ENCODE measurements at places on chromosomes 7 and 10.

GRCh38 chr10:120077707-120078492 is 185.4 kb downstream of the SEC23IP start:
- DNase-seq: no peak

GRCh38 chr10:49140304-49141177 is 6.7 kb upstream of the FAM170B start:
- no peak for DNase-seq

DNA sequence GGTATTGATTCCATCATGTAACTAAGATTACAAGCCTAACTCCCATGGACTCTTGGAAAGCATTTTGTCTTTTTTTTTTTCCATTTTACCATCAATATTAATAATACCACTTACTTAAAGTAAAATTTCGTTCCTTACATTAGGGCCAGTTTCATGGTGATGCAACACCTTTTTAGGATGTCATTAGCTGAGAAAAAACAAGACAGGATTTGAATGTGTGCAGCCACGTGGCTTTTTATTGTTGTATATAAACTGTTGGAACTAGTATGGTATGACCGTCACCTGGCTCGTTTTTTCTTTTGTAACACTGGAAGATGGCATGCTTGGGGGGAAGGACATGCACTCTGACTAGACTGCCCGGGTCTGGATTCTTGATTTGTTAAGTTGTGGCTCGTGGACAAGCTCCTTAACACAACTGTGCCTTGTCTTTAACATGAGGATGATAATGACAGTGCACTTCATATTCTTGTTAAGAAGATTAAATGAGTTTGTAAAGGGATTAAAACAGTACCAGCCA is 42.1 kb downstream of the ARHGAP21 start:
- DNase-seq: no peak

DNA sequence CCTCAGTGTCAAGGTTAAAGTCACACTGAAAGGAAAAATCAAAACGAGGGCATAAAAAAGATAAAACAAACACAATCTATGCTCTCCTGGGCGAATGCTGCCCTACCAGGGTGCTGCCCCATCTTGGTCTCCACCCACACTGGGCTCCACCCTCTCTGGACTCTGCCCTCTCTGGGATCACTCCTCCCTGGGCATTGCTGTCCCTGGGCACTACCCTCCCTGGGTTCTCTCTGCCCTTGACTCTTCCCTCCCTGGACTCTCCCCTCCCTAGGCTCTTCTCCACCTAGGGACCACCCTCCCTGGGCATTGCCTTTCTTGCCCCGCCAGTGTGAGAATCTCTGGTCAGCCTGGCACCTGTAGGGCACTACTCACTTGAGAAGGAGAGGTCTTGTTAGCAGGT is 8.6 kb downstream of the GDF2 start:
- no peak for DNase-seq

DNA sequence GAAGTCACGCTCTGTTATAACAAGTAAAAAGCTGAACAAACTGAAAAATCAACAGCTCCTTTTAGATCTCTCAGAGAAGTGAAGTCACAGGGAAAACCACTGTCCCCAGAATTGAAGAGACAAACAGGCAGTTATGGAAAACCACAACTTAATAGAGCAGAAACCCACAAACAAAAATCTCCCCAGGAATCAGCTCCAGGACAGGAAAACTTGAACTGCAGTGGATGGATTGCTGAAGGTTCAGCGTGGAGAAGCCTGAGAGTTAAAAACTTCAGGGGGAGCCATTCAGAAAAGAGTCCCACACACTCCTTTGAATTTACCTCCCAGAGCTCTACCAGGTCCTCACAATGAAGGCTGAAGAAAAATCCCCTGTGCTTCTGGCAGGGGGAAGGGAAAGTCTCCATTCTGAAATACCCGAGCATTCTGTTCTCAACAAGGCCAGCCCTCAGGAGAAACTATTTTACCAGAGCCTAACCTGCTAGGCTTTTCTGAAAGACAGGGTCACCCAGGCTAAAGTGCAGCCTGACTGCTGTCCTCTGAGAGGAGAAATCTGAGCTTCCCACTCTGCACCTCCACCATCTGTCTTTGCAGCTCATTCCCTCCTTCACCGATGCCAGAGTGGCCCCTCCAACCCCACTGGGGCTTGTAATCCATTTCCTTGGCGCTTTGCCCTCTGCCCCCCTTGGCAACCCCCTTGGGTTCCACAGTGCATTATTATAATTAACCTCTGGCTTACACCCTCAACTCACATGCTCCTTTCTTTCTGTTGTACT is 65.0 kb upstream of the CCNY start:
- no peak for DNase-seq

DNA sequence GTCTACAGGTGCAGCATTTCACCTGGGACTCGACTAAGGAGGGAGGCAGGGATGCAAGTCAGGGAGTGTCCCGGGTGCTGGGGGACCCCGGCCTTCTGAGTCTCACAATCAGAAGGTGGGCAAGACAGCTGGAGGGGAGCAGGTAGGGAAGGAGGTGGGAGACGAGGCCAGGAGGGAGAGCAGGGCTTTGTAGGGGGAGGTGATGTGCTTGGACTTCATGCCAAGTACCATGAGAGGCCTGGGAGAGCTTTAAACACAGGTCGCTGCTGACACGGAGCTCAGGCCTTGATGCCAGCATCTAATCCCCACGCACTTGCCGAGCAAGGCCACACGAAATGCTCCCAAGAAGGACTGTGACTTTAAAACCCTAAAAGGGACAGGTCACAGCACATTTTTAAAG is 244.7 kb downstream of the ADARB2 start:
- no peak for DNase-seq

DNA sequence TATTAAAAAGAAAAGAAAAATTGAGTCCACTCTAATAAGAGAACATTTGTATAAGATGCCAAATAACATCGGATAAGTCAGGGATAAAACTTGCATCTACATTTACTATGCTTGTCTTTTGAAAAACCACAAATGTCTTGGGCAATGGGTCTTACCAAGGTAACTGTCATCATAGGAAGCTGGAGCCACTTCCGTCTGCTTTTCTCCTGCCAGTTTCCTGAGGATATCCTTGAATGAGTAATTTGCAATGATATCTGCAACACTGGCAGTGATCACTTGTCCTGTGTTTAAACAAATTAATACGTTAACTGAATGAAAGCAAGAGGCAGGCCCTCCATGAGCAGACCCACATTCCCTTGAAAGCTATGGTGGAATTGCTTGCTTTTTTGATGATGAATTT is 47.3 kb downstream of the ITGA8 start:
- no peak for DNase-seq

- DNase-seq: no peak
Measured at GRCh38 chr10:105509517-105509916, 868.4 kb downstream of the SORCS3 start.

- DNase-seq: no peak
Measured at GRCh38 chr7:148567524-148567923, 23.0 kb upstream of the C7orf33 start.

DNA sequence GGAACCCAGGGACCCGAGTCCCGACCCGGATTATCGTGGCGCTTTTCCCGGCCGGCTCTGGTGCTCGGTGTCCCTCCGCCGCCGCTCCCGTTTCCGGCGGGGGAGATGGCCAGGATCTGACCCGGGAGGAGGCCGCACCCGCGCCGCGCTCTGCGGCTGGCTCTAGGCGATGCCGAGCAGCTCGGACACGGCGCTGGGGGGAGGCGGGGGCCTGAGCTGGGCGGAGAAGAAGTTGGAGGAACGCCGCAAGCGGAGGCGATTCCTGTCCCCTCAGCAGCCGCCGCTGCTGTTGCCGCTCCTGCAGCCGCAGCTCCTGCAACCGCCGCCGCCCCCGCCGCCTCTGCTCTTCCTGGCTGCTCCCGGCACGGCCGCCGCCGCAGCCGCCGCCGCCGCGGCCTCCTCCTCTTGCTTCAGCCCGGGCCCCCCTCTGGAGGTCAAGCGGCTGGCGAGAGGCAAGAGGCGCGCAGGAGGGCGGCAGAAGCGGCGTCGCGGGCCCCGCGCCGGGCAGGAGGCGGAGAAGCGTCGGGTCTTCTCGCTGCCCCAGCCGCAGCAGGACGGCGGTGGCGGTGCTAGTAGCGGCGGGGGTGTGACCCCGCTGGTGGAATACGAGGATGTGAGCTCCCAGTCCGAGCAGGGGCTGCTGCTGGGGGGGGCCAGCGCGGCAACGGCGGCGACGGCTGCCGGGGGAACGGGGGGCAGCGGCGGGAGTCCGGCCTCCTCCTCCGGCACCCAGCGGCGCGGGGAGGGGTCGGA is 593 bp downstream of the CDK13 start:
- DNase-seq: peak; percentile 29

- DNase-seq: no peak
Measured at GRCh38 chr7:67423065-67423464, 426.4 kb downstream of the TYW1 start.

DNA sequence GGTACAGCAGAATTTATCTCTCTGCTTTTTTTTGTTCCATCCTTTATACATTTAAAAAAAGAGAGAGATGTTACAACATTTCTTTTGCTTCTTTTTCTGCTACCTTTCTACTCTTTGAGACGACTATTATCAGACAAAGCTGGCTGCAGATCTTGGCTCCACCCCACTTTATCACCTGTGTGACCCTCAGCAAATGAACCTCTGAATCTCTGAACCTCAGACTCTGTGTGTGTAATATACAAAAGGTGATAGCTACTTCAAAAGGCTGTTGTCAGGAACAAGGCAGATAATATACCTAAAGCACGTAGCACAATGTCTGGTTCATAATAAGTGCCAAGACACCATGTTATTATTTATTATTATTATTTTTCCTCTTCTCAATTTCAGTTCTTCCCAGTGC is 32.6 kb upstream of the UBE2D1 start:
- no peak for DNase-seq

DNA sequence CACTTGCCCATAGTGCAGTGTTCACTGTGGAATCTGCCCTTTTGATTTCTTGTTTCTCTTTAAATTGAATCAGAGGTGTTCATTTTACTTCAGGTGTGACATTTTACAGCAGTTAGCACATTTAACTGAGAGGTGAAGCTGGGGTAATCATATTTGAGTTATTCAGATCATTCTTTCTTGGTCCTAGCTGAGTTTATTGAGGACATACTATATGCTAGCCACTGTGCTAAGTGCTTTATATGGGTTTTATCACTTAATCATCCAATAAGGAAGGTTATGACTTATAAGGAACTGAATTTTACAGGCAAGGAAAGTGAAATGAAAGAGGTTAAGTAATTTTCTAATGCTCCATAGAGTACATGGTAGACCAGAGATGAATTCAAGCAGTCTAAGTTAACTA is 79.7 kb downstream of the PON1 start:
- no peak for DNase-seq

- DNase-seq: no peak
Measured at GRCh38 chr10:76021398-76021797, 590.0 kb downstream of the LRMDA start.

- peak; percentile 55 for DNase-seq
Measured at GRCh38 chr7:39414224-39415035, 151.8 kb upstream of the YAE1 start.

GRCh38 chr10:79092292-79092896 is 23.6 kb downstream of the ZMIZ1 start:
- no peak for DNase-seq

GRCh38 chr10:30529373-30529998 is 95.5 kb downstream of the MAP3K8 start:
- peak; percentile 66 for DNase-seq

GRCh38 chr7:135186841-135187253 is 16.3 kb upstream of the CYREN start:
- DNase-seq: peak; percentile 80

DNA sequence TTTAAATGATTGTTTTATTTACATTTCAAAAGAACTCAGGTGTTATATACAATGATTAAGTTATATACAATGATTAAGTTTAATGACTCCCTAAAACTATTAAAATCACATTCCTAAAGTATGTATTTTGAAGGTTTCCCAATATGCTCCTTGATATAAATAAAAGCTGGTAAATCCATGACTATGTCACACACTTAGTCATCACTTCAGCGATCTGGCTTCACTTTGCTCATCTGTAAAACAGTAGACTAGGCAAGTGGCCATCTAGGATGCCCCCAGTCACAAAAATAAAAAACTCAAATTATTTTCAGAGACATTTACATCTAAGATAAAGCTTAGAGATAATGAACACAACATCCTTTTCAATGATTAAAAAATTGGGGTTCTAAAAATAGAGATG is 10.8 kb downstream of the ICA1 start:
- DNase-seq: no peak

DNA sequence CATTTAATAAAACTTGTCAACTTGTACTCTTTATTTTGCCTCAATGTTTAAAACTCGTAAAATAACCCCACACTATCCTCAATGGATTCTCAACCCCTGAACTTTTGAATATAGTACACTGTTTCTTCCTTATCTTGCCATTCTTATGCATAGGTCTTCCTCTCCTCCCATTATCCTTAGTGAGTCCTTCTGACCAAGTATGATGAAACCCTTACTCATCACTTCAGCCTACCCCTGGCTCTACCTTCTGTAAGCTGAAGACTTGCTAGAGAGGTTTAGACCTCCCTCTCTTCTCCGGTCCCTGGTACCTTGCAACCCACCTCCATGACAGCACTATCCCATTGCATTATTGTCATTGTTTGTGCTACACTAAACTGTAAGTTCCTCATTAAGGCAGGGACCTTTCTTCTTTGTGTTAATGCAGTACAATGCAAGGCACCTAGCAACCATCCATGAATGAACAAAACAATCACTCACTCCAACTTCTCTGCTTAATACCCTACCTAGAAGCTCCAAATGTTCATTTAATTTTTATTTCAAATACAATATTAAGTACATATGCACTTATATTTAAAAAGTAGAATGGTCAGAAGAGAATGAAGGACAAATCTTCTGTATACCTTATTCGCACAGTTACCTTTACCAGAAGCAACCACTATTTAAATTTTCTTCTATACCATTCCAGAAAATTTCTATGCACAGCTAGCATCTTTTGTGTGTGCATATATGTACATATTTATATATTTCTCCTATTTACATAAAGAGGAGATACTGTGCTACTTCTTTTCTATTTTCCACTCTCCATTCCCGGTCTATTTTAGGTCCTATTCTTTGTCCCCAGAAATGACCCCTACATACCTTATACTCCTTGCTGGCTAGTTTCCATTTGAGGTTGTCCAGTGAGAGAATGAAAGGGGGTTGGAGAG is 77.5 kb downstream of the SLC16A9 start:
- no peak for DNase-seq

- DNase-seq: no peak
Measured at GRCh38 chr10:98259606-98260315, 8.2 kb downstream of the LOXL4 start.

DNA sequence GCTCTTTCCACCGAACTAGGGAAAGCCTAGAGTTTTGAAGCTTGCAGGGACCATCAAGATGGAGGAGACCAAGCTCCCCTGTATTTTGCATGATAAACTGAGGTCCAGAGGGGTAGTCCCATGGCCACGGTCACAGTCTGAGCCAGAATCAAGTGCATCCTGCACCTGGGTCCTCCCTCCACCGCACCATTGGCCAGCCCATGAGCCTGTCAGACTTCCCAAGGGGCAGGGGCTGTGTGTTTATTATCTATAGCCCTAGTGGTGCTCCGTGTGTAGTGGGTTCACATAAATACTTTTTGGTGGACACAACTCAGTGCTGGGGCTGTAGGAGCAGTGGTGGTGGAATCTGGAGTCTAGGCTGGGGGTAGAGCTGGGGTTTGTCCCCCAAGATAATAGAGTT is 3.6 kb downstream of the CALHM3 start:
- no peak for DNase-seq

Measured in GM10248 (cell line).